Central memory CD8-positive, alpha-beta T cell (primary cell): ENCODE measurements at places on chromosomes 7 and 10.

DNA sequence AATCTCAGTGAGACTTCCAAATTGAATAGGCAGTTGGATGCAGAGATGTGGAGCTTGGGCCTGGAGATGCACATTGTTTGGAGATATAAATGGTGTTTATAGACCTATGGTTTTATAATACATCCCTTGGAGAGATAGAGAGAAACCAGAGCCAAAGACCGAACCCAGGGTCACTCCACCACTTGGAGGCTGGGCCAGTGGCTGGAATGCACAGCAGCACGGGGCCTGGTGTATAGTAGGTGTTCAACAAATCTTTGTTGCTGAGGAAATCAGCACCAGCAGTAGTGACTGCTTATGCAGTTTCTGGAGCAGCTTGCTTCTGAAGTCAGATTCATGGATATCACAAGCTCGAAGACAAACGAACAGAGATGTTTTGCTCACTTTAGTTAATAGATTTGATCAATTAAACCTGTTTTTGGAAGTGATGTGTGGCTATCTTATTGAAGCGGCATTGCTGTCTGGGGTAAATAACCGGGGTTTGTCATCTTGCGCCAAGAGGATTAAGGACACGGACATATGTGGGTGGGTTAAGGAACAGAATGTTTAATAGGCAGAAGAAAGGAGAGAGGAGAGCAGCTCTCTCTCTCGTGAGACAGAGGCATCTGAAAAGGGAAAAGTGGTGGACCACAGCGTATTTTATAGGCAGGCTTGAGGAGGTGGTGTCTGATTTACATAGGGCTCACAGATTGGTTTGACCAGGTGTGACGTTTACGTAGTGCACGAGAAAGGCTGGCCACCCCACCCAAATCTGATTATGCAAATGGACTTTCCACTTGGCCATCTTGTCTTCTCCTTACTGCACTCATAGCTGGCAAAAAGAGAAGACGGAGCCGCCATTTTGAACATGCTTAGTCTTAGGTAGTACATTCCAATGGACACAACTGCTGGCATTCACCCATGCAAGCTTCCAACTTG lies 11.1 kb downstream of the RBP4 start:
- DNase-seq: no peak

- no peak for DNase-seq
Observed at GRCh38 chr7:31432176-31432575, 81.7 kb upstream of the ITPRID1 start.

DNA sequence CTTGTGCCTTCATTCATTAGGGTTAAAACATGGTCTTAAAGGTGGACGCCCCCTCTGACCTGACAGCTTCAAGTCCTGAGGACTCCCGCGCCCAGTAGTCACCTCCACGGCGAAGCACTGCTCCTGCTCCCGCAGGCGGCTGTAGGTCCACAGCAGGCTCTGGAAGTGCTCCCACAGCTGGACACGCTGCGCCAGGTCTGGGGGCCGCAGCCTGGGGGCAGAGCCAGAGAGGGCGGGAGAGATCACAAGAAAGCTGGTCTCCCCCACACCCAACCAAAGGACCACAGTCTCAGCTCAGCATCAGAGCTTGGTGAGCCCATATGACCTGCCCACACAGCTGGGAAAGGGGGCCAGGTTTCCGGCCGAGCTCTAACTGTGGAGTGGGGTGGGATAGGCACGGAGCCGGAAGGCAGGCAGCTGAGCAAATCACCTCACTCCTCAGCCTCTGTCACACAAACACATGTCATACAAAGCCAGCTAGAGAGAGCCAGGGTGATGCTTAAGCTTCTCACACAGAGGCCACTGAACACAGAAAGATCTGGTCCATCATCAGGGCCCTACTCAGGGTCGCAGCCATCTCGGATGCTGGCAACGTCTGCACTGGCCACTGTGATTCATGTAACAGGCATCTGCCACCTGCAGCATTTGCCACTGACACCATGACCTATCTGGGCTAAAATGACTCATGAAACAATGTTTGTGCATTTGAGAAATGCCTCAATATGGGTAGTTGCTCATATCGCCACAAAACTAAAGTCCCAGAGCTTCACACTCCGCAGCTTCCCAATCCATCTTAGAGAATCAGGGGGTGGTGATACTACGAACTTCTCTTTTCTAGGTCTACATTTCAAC lies 12.6 kb downstream of the HPS1 start:
- DNase-seq: peak; percentile 8

- DNase-seq: no peak
Observed at GRCh38 chr7:88090671-88091070, 129.2 kb downstream of the SRI start.

DNA sequence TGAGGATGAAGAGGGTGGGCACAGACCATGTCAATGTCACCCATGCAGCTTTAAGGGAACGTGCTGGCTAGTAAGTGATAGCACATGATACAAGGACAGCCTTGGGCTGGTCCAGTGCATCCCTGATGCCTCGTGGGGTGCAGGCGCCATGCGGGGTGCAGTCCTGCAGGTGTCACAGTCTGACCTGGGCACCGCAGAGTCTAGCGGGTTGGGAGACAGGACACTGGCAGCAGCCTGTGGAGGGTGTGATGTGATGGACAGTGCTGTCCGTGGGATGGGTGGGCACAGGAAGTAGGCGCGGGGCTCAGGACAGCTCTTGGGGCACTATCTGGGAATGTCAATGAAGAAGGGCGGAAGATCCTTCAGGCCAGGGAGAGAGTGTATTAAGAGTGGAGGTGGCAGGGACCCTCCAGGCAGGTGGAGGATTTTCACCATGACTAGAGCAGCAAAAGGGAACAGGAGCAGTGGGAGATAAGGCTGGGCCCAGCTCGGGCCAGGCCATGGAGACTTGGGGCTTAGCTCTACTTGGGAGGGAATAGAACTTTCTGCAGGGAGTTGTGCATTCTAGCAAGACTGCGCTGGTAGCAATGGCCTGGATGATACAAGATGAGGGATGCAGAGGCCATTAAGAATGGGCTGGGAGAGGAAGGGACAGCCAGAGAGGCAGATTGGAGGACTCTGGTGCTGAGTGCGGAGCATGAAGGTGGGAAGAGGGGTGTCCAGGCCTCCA lies 122.5 kb downstream of the PTPN20 start:
- no peak for DNase-seq

GRCh38 chr7:106339513-106340246 lies 54.9 kb upstream of the NAMPT start:
- DNase-seq: no peak

GRCh38 chr7:45060295-45060694 lies 28.5 kb downstream of the NACAD start:
- no peak for DNase-seq

- no peak for DNase-seq
Observed at GRCh38 chr7:151306860-151307259, 34.8 kb upstream of the NUB1 start.

DNA sequence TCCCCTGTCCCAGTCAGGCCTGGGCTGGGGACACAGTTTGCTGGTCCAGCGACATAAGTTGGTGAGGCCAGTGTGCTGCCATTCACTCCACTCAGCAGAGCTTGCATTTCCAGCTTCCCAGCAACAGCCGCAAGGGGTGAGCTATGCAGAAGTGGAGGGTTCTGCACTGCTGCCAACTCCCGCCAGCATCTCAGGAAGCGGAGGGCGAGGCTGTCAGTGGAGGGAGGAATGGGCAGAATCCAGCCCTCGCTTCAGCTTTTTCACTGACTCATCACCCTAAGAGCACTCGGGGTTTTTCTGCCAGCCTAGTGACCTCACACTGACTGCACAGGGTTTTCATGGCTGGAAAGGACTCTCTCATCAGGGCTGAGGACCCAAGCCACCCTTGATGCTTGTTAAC lies 625.1 kb upstream of the MKI67 start:
- DNase-seq: no peak

- DNase-seq: no peak
Observed at GRCh38 chr7:31027161-31027965, 24.7 kb upstream of the ADCYAP1R1 start.

GRCh38 chr7:121562259-121562658 lies 166.2 kb upstream of the FAM3C start:
- DNase-seq: no peak

GRCh38 chr10:95810198-95810976 lies 54.4 kb downstream of the ENTPD1 start:
- no peak for DNase-seq

- no peak for DNase-seq
Observed at GRCh38 chr7:130963339-130963738, 229.3 kb upstream of the KLF14 start.

DNA sequence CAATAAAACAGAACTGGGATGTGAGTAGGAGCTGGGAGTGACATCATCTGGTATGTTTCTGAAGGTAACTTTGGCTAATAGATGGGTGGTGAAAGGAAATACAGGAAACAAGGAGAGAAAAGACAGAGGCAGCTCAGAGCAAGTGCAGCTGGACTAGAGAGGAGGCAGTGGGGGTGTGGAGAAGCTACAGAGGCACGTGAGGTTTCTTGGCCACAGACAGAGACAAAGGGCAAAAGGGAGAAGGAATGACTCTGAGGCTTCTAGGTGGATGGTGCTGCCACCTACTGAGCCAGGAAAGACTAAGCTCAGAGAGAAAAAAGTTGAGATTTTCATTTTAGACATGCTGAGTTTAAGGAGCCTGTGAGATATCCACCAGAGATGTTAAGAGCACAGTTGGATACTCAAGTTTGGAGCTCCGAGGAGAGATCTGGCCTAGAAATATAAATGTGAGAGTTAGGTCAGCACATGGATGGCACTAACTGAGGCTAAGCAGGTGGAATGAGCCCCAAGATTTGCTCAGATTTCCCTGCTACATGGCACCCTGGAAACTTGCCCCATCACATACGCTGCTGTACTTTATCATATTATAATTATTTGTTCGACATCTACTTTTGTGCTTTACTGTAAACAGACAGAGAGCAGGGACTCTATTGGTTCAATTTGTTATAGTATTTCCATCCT lies 293.0 kb upstream of the IMMP2L start:
- no peak for DNase-seq

DNA sequence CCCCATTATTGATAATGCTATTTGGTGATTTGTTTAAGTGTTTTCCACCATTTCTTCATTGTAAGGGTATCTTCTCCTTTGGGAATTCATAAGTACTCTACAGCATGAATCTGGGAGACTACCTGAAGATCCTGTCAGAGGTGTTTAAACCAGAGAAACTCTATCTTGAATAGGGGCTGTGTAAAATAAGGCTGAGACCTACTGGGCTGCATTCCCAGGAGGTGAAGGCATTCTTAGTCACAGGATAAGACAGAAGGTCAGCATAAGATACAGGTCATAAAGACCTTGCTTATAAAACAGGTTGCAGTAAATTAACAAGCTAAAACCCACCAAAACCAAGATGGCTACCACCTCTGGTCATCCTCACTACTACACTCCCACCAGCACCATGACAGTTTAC lies 13.4 kb upstream of the OR2A5 start:
- DNase-seq: no peak

GRCh38 chr7:105387508-105388355 lies 989 bp downstream of the SRPK2 start:
- peak; percentile 27 for DNase-seq

- DNase-seq: peak; percentile 75
Observed at GRCh38 chr7:155205368-155206317, 92.0 kb upstream of the INSIG1 start.

DNA sequence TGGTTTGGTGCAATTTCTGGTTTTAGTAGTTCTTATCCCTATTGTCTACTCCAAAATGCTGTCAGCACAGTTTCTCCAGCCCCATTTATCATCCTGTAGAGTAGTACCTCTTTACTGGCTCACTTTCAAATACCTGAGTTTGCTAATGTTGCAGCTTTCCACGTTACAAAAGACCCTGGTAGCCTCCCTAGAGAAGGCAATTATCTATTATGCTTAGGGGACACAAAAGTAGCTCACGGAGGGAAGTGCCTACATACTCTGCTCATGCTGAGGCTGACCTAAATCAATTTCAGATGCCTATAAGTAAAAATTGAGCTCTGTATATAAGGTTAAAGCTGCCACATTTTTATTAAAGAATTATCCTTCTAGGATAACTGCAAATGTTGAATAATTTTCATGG lies 603.6 kb downstream of the CNTNAP2 start:
- no peak for DNase-seq

DNA sequence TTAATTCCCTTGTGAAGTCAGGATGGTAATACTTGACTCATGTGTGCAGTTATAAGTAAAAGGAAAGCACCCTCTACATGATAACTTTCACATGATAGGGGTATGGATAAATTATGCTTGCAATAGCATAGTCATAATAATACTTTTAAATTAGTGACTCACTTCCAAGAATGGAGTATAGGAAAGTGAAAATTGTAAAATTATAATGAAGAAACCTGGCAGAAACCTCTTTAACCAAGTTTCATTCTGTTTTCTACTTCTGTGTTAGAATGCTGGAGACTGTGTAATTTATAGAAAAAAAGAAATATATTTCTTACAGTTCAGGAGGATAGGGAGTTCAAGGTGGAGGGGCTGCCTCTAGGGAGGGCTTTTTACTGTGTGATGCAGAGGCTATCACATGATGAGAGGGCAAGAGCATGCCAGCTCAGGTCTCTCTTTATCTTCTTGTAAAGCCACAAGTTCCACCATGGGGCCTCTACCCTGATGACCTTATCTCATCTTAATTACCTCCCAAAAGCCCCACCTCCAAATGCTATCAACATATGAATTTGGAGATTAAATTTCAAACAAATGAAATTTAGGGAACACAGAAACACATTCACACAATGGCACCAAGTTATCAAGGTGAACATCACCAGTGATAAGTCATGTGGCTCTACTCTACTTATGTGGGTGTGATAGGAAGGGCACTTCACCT lies 43.2 kb downstream of the HDAC9 start:
- DNase-seq: no peak

GRCh38 chr7:56063882-56064625 lies at the start of gene SUMF2:
SUMF2 (plus strand) TSS chr7:56064286; CDS start chr7:56064312, 26 bp downstream.
- DNase-seq: peak; percentile 86

- DNase-seq: no peak
Observed at GRCh38 chr7:24866004-24866615, 108.8 kb upstream of the GSDME start.

- no peak for DNase-seq
Observed at GRCh38 chr7:157177333-157177982, 38.7 kb downstream of the UBE3C start.

DNA sequence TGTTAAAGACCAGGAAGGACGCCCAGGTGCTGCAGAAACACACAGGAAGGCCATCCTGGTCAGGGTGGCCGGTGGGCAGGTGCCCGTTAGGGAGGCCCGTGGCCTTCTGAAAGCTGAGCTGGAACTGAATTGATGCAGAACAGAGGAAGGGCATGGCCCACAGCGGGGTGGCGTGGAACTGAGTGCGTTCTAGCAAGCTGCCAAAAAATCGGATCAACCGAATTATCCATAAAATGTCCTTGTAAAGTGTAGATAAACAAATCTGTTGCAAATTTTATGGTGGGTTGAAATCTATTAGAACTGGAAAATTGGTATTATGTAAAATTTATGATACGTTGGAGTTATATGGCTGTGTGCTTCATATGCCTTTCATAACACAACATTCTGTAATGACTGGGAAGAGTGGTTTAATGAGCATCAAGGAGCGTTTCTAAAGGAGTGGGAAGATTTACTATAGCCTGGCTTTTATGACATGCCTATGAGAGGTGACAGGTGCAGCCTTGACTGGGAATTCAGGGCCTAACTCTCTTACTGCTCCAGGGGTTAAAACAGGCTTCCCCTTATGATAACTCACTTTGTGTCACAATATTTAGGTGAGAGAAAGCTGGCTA lies 108.1 kb downstream of the GPR26 start:
- DNase-seq: no peak
